ENCODE measurements at places on chromosomes 1 and 21.

GRCh38 chr1:244876228-244876910 lies 12.0 kb upstream of the HNRNPU start:
- DNase-seq = no peak

DNA sequence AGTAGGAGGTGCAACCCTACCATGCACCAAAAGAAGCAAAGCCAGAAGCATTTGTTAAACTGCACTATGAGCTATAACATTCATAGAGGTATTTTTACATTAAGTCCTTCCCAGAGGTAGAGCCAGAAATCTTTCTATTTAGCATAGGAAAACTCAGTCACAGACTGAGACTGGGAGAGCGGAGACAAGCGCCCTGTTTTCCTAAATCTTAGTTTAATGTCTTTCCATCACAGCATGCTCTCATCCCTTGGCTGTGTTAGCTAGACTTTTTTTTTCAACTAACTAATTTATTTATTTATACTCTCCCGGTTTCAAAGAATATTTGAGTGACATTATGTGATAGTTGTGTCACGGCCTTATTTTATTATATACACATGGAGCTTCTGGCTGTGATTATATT lies 304.1 kb downstream of the LMX1A start:
- DNase-seq = no peak

DNA sequence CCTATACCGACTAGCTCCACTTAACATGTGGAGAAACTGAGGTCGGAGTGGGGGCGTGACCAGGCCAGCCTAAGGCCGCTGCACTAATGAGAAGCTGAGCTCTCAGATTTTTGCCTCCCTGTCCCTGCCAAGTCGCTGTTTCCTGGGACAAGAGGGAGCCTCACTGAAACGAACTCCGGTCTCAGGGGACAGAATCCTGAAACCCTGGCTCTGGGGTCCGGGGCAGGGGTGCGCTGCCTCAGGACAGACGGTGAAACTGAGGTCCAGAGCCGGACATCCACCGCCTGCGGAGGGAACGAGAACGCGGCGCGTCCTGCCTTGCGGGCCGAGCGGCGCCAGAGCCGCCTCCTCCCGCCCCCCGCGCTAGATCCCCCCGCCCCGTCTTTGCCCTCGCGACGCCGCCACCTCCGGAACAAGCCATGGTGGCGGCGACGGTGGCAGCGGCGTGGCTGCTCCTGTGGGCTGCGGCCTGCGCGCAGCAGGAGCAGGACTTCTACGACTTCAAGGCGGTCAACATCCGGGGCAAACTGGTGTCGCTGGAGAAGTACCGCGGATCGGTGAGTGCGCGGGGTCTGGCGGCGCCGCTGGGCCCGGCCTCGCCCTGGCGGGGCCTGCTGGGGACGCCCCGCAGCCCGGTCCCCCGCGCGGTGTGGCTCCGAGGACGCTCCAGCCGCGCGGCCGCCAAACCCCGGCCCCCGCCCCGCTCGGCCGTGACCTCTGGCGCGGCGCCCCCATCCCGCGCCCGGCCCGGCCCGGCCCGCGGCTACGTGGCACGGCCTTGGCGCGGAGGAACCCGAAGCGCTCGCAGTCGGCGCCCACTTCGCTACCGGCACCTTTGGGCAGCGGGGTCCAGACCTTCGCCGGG lies at the start of gene GPX7:
GPX7 (plus strand) TSS at position 381 of the 865 bp plus-strand sequence; CDS start at position 420, 39 bp downstream.
- no peak for DNase-seq

GRCh38 chr1:8639148-8639547 lies 178.3 kb downstream of the RERE start:
- DNase-seq = no peak

DNA sequence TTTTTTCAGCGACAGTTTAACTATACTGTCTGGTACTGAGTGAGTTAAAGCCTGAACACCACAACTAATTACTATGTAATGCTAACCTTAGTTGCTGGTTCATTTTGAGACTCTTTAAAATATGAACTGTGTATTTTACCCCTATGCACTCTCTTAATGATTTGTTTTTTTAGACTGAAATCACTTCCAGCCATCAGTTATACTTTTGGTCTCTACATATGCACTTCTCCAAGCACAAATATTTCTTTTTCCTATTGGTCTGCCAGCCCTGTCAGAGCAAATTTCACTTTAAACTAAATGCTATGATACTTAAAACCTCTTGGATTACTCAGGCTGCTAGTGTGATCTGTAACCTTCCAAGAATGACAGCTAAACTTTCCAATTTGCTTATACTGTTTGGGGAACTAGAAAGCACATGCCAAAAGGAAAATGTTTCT lies 38.1 kb upstream of the SCYL3 start:
- DNase-seq = no peak

DNA sequence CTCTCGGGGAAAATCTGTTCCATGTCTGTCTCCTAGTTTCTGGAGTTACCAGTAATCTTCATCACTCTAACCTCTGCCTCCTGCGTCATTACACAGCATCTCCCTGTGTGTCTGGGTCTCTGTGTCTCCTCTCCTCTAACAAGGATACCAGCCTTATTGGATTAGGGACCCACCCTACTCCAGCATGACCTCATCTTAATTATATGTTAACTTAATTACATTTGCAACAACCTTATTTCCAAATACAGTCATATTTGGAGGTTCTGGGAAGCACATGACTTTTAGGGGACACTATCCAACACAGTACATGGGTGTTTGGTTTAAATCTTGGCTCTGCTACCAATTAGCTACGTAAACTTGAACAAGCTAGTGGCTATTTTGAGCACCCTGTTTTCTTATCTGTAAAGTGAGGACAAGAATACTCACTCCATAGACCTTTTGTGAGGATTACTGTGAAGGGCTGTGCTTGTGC lies 83.9 kb upstream of the SGIP1 start:
- DNase-seq = no peak

- no peak for DNase-seq
Observed at GRCh38 chr1:92690212-92690906, 94.5 kb downstream of the EVI5 start.

GRCh38 chr1:82836213-82836972 lies 1035.7 kb downstream of the ADGRL2 start:
- DNase-seq = no peak

- no peak for DNase-seq
Observed at GRCh38 chr21:43332861-43333297, 94.1 kb downstream of the SIK1 start.

GRCh38 chr1:16717336-16718098 lies 22.8 kb upstream of the RNU1-4 start:
- DNase-seq = no peak

GRCh38 chr1:17735348-17735747 lies 19.8 kb upstream of the ACTL8 start:
- DNase-seq = no peak

DNA sequence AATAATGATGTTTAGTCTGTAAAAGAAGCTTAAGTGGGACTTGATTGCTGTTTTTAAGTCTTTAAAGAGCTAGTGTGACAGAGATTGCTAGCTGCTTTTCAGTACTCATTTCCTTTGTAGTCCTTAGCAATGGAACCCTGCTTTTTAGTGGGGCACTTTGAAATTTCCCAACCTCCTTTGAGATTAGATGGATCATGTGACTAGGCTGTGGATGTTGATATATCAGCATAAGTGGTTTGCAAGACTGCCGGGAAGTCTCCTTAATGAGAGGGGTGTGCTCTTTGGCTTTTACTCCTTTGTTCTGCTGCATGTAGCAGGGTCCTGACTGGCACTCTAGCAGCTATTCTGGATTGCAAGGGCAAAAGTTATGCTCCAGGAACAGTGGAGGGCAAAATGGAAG lies 11.2 kb upstream of the RCOR3 start:
- DNase-seq = no peak

Measured in NCI-H524 treated with DMSO at 0.1 percent for 48 hours (cell line).